ENCODE measurements at places on chromosomes 16 and 17.
A peak's percentile ranks its signal among the peaks of the same experiment; 100 is the strongest.

DNA sequence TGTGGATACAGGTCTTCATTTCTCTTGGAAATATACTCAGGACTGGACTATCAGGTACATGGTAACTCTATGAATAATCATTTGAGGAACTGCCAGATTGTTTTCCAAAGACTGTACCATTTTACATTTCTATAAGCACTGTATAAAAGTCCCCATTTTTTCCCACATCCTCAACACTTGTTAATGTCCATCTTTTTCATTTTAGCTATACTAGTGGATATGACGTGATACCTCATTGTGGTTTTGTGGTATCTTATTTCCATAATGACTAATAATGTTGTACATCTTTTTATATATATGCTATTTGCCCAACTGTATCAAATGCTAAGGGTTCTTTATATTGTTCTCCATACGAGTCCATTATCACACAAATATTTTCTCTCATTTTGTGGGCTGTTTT lies 22.9 kb downstream of the NUP88 start:
- no peak for DNase-seq

DNA sequence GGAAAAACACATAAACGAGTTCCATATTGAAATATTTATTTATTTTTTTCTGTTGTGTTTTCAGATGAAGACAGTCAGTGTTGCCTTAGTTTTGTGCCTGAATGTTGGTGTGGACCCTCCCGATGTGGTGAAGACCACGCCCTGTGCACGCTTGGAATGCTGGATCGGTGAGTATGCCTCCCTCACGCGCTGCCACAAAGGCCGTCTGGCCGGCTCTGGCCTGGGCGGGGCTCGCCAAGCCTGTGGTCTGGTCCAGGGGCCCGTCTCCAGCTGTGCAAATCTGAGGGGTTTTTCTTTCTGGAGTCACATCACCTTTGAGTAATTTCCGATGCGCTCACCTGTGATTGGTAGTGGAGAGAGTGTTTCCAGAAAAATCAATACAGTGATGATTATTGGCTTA lies 81.0 kb downstream of the RPTOR start:
- no peak for DNase-seq

- peak; percentile 94 for DNase-seq
These were observed at the start of gene FUS for GRCh38 chr16:31179747-31180459. TSS of gene FUS (plus strand) at chr16:31180139. CDS start at chr16:31180215, 76 bp downstream.

DNA sequence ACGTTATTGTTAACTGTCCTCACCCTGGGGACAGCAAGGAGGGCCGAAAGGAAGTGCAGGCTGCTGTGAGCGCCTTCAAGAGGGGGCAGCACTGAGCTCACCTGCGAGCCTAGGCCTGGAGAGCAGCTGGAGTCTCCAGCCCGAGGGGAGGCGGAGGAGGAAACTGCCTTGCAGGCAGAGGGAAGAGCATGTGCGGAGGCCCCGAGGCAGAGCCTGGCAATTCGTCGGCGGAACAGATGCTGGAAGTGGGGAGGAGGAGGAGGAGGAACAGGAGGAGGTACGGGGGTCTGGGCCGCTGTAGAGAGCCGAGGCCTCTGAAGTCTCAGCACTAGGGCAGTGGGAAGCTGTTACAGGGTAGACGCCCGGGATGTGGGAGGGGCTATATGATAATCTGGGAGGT lies 49.6 kb upstream of the PLCG2 start:
- DNase-seq, result peak; percentile 54

GRCh38 chr17:38663964-38664644 lies 10.7 kb downstream of the EPOP start:
- DNase-seq, result no peak

DNA sequence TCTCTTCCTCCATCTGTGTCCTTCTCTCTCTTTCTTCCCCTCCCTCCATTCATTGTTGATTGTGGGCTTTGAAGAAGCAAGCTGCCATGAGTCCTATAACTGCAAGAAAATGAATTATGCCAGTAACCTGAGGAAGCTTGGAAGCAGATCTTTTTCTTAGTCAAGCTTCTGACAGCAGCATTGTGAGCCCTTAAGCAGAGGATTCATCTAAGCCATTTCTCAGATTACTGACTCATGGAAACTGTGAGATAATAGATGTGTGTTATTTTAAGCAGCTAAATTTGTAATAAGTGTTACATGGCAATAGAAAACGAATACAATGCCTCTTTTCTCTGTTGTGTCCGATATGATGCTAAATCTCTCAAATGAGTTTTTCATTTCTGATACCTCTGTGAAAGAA lies 1109.7 kb downstream of the CDH11 start:
- no peak for DNase-seq

DNA sequence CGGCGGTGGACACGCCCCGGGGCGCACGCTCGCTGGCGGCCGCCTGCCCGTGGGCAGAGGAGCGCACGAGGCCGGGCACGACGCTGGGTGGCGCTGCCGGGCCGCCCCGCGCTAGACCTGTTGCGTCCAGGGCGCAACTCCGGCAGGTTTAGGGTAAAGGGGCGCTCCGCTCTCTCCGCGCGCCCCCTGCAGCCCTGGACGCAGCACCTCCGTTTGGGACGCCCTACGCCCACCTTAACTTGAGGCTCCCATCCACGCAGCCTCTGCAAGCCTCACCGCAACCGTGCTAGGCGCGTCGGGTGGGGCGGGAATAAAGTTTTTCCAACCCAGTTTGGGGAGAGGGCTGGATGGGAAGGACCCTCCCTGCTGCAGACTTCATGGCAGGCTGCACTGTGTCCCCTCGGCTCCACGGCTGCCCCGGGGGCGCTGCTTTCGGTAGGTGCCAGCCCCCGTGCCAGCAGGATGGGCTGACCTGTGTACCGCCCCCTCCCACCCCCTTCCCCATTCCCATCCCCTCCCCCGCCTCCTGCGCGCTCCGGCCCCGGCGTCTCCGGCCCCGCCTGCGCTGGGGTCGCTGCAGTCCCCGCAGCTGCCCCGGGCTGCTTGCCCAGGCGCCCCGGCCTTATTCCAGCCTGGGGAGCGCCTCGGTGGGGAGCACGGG lies at the start of gene SYT17:
Gene SYT17, plus strand, starts transcription at position 531 of the 661 bp plus-strand sequence. CDS start 407 bp downstream, outside the sequence.
- DNase-seq, result peak; percentile 87

DNA sequence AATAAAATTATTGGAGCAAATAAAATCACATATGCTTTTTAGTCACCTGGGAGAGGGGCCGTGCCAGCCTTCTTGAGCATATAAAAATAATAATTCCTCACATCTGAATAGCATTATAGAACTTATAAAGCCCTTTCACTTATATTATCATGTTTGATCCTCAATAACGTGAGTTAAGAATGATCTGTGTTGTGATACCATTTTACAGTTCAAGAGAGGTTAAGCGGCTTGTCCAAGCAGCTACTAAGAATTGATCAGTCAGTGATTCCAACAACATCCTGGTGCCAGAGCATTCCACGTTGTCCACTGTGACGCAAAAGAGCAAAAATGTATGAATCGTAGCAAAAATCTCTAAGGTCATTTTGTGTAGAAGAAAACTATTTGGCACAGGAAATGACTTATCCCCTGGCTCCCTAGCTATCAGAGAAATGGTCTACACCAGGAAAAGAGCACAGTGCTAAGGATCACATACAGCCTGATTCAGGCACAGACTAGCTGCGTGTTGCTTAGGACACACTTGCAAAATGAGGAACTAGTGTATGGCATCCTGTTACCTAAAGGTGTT lies 33.0 kb downstream of the ANKFN1 start:
- DNase-seq, result no peak

DNA sequence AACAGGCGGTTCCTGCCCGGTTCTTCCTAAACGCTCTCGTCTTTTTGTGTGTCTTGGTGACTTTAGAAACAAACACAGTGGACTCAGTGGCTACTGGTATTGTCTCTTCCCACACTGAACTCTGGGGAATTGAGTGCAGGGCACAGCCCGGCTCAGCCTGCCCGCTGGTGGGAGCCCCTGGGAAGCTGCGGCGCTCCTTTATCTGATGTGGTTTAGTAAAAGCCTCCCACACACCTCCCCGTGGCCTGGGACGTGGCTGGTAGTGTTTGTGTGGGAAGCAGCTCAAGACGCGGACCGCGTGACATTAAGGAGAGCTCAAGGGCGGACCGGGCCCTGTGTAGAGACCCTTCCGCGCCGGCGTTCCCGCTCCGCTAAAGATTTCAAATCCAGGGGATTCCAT lies 55.4 kb upstream of the PVALEF start:
- no peak for DNase-seq

- no peak for DNase-seq
These were observed 6.1 kb downstream of the ATMIN start for GRCh38 chr16:81041696-81042095.

DNA sequence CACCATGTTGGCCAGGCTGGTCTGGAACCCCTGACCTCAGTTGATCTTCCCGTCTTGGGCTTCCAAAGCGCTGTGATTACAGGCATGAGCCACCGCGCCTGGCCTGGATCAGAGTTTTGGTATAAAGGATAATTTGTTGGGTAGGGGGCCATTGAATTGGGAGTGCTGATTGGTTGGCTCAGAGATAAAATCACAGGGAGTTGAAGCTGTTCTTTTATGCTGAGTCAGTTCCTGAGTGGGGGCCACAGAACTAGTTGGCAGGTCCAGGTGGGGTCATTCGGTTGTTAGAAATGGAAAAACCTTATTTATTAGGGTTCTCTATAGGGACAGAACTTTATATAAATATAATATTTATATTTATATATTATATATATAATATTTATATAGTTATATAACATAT lies 147.1 kb downstream of the SSH2 start:
- no peak for DNase-seq

DNA sequence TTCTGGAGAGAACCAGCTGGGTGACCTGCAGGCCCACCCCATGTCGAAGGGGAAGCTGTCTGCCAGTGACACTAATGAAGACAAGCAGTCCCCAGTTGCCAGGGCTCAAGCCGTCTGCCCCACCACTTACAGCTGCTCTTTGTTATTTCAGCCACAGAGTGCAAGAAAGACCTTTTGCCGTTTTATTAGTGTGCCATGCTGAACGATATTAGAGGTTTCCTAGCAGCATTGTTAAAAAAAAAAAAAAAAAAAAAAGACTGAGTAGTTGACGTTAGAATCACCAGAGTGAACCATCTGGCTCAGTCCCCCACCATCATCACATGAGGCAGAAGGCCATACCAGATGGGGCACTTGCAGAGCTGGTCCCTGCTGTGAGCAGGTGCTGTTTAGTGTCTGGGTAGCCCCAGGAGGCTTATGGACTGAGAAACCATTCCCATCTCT lies 26.5 kb upstream of the SLC39A11 start:
- DNase-seq, result no peak

GRCh38 chr17:78819402-78819801 lies 21.2 kb downstream of the USP36 start:
- no peak for DNase-seq

DNA sequence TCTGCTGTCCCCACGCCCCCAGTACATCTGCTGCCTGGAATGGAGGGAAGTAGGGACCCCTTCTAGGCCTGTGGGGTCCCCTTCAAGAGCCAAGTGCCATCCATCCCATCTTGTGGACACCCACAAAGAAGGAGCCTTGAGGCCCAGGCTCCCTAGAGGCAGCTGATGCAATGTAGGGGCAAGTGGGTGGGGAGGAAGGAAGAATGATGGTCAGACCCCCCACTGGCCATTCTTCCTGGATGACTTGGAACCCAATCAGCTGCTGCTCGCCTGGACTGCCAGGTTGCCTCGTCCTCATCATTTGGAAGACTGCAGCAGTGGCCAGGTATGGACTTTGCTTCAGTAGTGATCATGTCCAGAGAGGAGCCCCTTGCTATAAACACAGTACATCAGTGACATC lies 48.9 kb downstream of the SMPD3 start:
- DNase-seq, result no peak

DNA sequence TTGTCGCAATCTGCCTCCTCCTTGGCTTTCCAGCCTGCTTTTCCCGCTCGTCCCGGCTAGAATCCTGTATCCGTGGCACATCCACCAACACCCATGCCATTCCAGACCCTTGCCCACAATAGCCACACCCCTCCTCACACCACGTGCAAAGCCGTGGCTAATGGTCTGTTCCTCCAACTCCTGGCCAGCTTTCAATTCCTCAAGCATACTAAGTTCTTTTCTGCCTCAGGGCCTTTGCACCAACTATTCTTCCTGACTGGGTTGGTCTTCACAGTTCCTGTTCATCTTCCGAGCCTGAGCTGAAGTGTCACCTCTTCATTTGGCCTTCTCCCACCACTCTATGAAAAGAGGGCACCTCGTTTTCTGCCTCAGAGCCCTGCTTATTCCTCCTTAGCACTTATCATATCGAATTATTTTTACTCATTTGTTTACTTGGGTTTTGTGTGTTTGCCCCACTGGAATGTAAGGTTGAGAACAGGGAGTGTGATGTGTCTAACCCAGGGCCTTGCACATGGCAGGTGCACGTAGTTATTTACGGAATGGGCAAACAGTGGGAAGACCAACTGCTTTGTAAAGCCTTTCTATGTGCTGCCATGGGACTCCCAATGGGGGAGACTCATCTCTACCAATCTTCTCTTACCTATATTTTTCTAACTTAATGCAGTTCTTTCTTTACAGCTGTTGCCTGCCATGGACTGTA lies 69.0 kb downstream of the CDK5R1 start:
- DNase-seq, result no peak

- no peak for DNase-seq
These were observed 43.7 kb downstream of the SEC14L1 start for GRCh38 chr17:77184474-77184873.

DNA sequence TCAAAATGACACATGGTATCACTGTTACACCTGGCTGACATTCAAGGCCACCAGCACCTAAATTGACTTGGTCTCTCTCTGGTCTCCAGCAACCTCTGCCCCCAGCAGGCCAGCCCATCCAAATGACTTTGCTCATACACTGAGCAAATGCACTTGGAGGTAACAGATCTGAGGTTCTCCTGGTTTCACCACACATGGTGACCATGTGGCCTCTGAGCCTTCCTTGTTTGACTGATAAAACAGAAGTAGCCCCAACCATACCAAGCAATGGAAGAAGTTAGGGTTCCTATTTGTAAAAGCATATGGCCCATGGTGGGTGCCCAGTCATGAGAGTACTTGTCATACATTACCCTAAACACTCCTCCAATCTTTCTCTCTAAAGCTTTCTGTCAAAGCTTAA lies 181.7 kb downstream of the MRTFB start:
- DNase-seq, result no peak

DNA sequence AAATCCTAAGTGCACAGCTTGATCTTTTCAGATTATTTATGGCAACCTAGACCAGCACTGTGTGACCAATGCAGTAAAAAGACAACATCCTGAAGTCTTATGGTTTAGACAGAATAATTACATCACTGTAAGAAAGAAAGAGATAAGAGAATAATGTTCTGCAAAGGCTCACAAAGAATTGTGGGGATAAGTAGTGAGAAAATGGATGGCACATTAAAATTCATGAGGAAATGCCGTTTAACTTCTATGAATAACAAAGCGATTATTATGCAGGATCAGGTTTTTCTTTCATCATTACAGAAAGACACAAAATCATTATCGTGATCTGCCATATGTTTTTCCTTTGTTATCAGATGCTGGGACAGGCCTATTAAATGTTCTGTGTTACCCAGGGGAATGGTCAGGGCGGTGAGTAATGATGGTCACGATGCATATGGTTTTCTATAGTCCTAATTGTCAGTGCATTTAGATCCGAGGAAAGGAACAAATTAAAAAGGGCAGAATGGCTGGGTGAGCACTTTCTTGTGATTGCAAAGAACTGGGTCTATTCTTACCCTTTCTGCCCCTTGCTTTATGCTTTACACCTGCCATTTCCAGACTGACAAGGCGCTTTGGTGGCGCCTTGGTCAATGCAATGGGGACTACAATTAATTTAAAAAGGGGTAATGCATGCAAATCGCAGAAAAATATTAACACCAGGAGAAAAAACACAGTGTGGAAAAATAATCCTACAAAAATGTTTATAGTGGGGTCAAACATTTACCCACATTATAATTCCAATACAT lies 18.1 kb upstream of the DHX40 start:
- no peak for DNase-seq
